ENCODE measurements at places on chromosomes 4 and X.
A peak's percentile ranks its signal among the peaks of the same experiment; 100 is the strongest.

GRCh38 chrX:139200793-139201192 lies 329.7 kb upstream of the F9 start:
- DNase-seq = no peak

GRCh38 chr4:176864238-176864637 lies 71.5 kb upstream of the VEGFC start:
- DNase-seq = no peak

DNA sequence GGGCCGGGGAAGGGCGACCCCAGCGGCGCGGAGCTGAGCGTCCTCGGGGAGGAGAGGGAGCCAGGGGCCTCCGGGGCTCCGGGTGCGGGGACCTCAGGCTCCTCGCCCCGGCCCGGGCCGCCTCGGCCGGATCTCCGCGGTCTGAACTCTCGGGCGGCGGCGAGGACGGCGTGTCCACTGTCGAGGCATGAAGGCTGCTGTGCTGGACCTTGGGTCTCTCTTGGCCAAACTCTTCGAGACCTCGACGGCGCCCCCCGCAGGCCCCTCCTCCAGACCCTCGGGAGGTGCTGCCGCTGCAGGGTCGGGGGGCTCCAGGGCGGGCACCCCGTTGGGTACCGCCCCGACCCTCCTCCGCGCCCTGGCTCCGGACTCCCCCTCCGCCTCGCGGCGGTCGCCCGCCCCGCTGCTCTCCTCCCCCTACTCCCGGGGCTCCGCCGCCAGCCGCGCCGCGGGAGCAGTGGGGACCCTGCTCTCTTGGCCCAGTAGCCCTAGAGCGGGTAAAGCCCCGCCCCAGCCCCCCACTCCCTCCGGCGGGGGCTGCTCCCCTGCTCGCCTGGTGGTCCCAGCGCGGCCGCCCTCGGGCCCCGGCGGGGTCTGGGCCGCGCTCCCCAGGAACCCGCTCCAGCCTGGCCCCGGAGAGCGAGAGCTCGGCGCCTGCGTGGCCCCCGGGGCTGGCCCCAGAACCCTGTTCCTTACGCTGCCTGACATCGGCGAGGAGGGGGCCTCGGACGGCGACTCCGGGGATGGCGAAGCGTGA lies 564 bp downstream of the FAM149A start:
- DNase-seq = no peak

DNA sequence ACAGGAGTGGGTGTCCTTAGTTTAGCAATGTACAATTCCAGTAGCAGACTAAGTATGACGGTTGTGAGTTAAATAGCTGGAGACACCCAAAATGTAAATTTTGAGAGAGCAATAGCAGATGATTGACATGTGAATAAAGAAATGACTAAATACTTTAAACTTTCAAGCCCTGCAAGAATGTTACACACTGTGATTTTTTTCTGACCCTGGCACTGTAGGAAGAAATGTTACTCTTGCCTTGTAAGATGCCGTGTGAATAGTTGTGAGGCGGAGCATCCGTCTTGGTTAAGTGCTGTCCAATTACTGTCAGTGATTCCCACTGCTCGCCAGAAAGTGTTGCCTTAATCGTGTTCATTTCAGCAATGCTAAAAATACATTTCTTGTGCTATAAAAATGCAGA lies 1248.1 kb downstream of the RAPGEF2 start:
- no peak for DNase-seq

- DNase-seq = no peak
Observed at GRCh38 chr4:186587416-186588018, 32.1 kb upstream of the MTNR1A start.

DNA sequence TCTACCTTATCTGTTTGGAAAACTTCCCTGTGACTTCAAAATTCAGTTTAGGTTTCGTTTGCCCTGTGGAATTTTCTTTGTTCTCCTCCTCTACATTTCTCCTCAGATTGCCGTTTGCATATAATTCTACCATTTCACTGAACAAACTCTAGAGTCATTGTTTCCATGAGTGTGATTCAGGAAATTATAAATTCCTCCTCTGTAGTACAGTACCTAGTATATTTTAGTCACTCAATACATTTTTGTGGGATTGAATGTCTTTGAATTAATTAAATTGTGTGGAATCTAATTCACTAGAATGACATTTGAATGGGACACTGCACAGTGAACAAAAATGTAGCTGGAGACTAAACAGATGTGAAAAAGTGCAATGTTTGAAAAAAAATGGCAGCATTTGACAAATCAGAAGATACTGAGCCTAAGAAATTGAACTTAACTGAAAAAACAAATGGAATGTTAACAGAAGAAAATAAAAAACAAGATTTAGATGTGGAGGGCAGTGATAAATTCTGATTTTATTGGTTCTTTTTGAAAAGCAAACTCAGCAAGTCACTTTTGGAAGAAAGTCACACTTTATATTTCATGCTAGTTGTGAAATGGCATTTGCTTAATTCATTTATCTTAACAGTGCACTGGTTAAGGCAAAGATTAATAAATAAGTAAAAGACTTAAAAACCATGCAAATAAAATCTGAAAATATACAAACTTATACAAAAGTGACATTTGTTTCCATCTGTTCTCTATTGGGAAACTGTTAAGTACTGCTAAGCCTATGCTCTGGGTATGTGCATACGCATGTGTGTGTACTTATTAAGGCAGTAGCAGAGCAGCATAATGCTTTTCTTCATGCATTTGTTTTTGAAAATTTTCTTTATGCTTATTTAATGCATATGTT lies 512.3 kb downstream of the FAT4 start:
- no peak for DNase-seq

- no peak for DNase-seq
Observed at GRCh38 chr4:18626366-18626765, 604.8 kb upstream of the LCORL start.

DNA sequence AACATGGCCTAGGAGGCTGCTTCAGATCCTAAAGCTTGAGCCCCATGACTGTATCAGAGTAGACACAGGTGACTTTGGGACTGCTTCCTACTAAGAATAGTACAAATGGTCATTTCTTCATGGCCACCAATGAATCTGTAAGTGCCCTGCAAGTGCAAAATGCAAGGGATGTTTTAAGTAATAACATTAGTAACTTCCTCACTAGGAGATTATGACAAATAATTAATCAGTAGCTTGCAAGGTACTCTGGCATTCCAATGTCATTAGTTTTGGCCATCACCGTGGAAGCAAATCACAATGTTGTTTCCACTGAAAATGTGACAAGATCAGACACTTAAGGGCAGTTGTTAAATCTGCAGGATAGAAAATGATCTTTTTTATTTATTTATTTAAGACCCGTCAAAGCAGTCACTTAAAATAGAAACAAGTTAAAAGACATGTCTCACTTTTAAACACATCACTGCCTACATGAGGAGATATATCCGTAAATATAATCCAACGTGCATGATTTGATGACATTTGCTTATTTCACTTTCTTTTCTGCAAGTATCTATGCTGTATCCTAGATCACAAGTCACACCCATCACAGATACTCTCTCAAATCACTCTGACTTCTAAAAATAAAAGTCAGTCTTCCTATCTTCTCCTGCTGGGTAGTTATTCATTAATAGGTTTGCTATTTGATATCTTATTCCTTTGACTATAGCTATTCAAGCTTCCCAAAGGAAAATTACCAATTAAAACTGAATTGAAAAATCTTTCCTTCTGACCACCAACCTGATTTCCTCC lies 400.6 kb downstream of the IL15 start:
- DNase-seq = no peak

- DNase-seq = no peak
Observed at GRCh38 chr4:57154191-57154590, 44.0 kb upstream of the IGFBP7 start.

DNA sequence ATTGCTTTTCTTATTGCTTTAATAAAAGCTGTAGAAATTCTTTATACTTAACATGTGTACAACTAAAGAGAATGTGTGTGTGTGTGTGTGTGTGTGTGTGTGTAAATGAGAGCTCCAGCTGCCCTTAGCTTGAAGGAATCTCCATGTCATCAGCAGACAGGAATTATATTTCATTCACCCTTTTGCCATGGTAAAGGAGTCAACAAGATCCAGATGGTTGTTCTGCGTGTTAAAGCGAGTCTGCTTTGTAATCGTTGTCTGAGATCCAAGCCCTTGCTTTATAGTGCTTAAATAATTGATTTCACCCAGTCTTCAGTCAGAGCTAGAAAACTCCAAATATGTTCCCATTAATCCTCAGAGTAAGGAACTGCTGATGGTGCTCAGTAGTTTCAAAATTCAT lies 285.5 kb downstream of the PDGFC start:
- DNase-seq = peak; percentile 98

DNA sequence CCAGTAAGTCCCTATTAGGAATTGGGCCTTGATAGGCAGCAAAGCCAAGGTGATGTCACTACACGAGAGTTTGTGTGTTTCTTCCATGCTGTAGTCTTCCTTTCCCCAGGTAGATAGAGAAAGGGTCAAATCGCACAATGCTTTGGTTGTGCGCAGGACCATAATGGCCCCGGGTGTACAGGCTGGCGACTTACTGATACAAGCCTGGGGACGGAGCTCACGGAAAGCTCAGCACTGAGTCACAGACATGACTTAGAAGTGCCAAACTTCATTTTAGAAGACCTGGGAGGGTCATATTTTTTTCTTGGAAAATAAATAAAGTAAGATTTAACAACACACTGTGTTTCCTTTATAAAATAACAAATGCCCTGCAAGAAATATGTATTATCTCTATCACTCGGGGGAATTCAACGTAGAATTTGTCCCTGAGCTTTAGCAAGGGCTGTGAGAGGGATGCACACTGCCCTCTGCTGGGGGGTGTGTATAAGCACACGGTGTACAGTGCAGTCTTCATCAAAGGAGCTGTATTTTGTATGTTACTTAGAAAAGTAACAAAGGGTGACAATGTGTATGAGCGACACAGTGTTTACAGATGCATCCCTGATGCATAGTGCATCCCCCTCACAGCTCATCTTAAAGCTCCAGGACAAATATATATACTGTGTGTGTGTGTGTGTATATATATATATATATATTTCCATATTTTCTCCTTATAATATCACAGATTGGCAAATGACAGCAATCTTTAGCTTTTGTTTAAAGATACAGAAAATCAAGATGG lies 254.5 kb upstream of the VEGFC start:
- no peak for DNase-seq

- DNase-seq = no peak
Observed at GRCh38 chr4:183912585-183912984, 7.5 kb downstream of the STOX2 start.

GRCh38 chrX:54422168-54422567 lies 18.0 kb upstream of the TSR2 start:
- DNase-seq = no peak

DNA sequence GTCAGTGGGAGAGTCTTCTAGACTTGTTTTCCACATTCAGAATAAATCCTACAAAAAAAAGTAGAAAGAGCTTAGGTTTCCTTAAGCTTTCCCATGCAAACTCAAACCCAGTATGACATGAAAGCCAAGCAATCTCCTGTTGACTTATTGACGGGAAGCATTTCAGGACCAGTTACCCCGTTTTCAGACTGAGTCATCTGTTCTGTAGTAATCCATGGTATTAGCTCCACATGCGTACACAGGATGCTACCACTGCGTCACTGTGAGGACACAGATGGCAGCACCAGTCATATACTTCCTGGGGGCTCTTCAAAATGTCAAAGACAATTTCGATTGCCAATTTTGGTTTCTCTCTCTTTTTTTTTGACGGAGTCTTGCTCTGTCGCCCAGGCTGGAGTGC lies 224.9 kb upstream of the MAD2L1 start:
- no peak for DNase-seq

DNA sequence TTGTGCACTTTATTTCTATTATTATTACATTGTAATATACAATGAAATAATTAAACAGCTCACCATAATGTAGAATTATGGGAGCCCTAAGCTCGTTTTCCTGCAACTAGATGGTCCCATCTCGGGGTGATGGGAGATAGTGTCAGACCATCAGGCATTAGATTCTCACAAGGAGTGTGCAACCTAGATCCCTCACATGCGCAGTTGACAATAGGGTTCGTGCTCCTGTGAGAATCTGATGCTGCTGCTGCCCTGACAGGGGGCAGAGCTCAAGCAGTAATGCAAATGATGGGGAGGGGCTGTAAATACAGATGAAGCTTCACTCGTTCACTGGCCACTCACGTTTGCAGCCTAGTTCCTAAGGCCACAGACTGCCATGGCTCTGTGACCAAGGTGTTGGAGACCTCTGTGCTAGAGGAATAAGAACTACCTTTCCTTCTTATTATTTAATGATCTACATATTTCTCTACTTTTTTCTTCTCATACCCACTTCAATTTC lies 492.9 kb upstream of the INTU start:
- no peak for DNase-seq

DNA sequence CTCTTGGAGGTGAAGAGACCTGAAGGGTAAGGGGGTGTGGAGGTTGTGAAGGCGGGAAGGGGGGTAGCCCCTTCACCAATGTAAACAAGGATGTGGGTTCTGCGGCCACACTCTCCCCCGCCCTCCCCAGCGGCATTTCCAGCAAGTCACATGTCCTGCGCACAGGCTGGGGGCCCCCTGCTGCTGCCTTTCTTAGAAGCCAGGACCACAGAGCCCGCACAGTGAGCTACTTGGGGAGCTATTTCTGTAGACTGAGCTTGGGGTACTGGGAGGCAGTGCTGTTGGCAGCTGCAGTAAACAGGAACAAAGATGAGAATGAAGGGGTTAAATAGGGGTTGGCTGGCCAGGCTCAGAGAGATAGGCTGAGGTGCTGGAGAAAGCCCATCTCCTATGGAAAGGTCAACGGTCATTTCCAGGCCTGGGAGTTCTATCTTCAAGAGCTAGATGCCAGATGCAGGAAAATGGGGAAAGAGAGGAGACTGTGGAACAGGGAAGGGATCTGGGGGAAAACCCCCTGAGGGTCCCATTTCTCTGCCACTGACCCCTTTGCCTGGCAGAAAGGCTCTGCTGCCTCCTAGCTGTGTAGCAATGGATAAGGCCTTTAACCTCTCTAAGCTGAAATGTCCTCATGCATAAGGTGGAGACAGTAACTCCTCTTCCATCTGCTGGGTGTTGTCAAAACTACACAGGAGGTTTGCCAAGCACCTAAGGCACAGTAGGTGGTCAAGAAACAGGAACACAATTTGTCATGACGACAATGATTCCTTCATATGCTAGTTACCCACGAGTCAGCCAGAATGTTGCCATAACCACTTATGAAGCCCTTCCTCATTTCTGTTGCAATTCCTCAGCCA lies 18.5 kb upstream of the PIM2 start:
- no peak for DNase-seq

DNA sequence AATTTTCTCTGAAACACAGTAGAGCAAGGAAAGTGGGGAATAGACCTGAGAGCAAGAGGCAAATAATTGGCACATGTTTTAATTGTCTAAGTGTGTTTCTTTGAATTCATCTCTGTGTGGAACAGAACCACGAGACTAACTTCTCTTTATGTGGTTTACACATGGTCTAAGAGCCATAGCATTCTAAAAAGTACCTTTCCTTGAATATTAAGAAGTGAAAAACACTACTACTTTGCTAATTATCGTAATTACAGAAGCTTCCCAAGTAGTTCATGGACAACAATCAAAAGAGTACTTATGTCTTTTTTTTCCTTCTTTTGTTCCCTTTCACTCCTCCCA lies 2.9 kb upstream of the CYBB start:
- DNase-seq = no peak
